ENCODE measurements at places on chromosomes 16 and 17. TPM values are rescaled to one million over a fixed set of nuclear protein-coding genes. Genes with fewer than 3 reads are reported as not detected.
A peak's percentile ranks its signal among the peaks of the same experiment; 100 is the strongest.

- DNase-seq = peak; percentile 62
Measured at GRCh38 chr16:74275031-74275636, 21.5 kb upstream of the PSMD7 start.

The ZNF750 gene
- total RNA-seq = not detected

The PRRT2 gene
- total RNA-seq = 9.0 TPM

GRCh38 chr16:31471875-31472708 is at the start of gene TGFB1I1:
Gene TGFB1I1, plus strand, starts transcription at chr16:31472152. Its CDS starts 37 bp downstream, at chr16:31472189.
- no peak for DNase-seq

The TPPP3 gene
- total RNA-seq = 0.28 TPM

- DNase-seq = peak; percentile 12
Measured at GRCh38 chr16:77896415-77897128, 108.2 kb downstream of the VAT1L start.

The TERB1 gene
- total RNA-seq = 0.28 TPM

The NEUROD2 gene
- not detected for total RNA-seq
